Forelimb muscle (tissue), 1 donor: ENCODE measurements at places on chromosomes 7 and 10.

GRCh38 chr10:97843281-97843671 lies 6.4 kb upstream of the GOLGA7B start:
- no peak for DNase-seq

- no peak for DNase-seq
These were observed 15.1 kb upstream of the SVIL start for GRCh38 chr10:29649561-29650551.

DNA sequence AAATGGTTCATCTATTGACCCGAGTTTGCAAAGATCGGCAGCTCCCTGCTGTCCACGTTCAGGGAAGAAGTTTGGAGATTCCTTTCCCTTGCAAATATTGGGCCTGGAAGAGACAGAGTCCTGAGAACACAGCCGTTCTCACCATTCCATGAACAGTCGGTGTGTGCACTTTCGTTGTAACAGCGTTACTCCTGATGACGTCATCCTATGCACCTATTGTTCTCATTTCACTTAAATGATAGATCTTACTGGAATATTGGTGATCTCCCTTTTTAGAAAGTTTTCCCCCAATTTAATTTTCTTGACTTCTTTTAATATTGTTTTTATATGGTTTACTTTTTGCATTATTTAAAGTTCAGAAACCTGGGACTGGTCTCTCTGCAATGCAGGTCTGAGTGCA lies 320.7 kb upstream of the PFKP start:
- DNase-seq: no peak

- DNase-seq: no peak
These were observed 113.7 kb downstream of the RAB11FIP2 start for GRCh38 chr10:117933036-117933435.

GRCh38 chr7:87473192-87473591 lies 2.3 kb downstream of the ABCB4 start:
- no peak for DNase-seq

DNA sequence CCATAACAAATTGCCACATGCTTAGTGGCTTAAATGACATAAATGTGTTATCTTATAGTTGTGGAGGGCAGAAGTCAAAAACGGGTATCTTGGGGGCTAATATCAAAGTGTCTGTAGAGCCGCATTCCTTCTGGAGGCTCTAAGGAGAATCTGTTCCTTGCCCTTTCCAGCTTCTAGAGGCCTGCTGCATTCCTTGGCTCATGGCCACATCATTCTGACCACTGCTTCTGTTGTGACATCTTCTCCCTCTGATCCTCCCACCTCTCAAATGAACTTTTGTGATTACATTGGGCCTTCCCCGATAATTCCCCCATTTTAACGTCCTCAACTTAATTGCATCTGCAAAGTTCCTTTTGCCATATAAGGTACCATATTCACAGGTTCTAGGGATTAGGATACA lies 76.1 kb downstream of the CYP26A1 start:
- no peak for DNase-seq

DNA sequence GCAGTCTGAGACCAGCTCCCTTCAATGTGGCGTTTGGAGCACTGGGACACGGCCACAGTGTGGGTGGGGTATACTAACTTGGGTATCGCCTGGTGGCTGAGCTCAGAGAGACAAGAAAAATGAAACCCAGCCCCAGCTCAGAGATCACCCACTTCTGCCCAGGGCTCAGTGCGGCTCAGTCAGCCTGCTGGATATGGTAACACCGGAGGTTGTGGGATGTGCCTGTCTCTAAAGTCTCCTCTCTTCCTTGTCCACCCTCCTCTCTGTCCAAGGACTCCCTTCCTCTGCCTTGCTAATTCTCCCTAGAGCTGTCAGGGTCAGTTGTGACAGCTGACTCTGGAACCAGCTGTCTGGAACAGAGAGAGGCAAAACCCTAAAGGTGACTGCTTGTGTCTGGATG lies 149.1 kb downstream of the PTPN20 start:
- DNase-seq: no peak

GRCh38 chr7:11754933-11755332 lies 77.1 kb downstream of the THSD7A start:
- no peak for DNase-seq

DNA sequence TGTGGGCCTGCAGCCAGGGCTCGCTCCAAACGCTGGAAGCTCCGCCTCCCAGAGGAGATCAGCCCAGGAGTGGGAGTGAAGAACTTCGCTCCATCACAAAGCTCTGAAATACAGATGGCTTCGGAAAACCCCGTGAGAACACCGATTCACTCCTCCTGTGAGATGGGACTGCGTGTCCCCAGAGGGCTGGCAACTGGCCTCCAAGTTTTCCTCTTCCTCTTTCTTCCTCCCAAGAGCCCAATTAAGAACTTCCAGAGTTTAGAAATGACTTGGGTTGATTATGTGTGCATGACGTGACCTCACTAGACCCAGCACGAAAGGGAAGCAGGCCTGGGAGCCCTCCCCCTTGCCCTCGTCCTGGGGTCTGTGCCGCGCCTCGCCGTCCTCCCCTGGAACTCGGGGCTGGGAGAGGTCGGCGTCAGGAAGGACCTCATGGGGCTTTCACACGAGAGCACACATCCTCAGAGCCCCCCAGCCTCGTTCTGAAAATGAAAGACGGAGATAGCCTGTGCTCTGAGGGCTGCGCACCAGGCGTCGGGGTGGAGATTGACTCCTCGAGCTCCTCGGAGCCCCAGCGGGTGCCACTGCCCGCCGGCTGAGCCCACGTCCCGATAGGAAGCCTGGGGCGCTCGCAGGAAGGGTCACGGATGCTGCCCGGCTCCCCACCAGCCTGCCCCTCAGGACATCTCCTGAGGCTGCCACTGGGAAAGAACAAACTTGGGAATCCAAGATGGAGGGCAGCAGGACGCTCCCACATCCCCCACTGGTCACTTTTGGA lies 37.8 kb downstream of the PTPRN2 start:
- DNase-seq: no peak

DNA sequence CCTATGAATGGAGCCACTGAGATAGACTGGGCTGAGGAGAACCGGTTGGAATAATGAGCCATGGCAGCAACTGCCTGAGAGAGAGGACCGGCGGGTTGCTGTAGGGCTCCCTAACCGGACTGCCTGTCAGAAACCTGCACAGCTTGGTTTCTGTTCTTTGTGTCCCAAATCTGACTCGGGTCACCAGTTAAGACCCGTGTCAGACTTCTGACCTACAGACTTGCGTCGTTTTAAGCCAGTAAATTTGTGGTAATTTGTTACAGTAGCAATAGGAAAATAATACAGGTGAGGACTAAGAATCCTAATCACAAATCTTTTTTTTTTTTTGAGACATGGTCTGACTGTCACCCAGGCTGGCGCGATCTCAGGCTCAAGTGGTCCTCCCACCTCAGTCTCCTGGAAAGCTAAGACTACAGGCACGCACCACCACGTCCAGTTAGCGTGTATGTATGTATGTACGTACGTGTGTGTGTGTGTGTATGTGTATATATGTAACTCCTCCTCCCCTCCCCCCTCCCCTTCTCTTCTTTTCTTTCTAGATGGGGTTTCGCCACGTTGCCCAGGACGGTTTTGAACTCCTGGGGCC lies 672 bp upstream of the DDX56 start:
- DNase-seq: no peak

- DNase-seq: no peak
These were observed 298.6 kb downstream of the TFEC start for GRCh38 chr7:115731796-115732471.

GRCh38 chr7:131845573-131846314 lies 289.3 kb upstream of the PODXL start:
- DNase-seq: no peak

DNA sequence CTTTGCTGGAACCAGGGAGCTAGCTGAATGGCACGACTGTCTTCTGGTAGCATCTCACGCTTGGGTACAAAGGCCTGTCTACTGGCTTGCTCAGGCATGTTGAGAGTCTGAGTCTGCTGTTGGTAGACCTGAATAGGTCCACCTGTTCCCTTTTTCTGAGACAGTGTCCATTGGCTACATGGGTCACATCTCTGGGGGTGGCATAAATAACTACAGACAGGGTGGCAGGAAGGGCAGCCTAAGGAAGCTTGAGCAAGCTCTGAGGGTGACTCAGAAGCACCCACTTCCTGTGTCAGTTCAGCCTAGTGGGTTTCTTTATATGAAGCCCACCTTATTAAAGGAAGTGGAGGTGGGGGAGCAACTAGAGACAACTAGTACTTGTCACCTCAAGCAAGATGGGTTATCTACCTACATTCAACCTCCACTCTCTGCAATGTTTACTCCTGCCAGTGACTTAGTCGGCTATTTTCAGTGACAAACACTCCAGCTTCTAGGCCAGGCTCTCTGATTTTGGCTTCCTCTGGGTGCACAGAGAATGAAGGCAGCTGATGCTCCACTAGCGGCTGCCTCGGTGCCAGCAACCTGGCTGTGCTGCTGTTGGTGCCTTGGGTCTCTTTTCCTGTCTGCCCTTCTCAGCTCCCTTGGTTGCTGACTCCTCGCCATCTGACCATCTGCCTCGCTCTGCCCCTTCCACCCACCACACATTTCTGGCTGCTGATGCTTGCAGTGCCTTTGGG lies 5.7 kb upstream of the ZYX start:
- DNase-seq: no peak

GRCh38 chr7:151552352-151553028 lies 32.8 kb upstream of the RHEB start:
- no peak for DNase-seq
